ENCODE measurements at places on chromosomes 2 and 18. TPM values are rescaled to one million over a fixed set of nuclear protein-coding genes. Genes with fewer than 3 reads are reported as not detected.

IL18RAP gene
- 37.1 TPM for total RNA-seq

DNA sequence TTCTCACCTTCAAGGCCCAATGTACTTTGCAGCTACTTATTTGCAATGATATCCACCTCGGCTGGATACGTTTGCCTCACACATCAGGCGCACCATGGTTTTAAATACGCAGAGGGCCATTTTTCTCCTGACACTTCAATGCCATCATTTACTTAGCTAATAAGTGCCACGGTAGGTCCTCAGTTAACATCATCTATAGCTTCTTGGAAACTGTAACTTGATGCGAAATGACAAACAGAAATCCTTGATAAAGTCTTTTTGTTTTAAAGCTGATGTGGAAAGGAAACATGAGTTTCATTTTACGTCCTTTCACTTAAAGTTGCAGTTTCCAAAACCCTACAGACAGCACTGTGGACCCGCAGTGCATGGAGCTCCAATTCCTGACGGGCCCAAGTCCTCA lies 37.1 kb downstream of the ZNF516 start:
- DNase-seq: no peak

DNA sequence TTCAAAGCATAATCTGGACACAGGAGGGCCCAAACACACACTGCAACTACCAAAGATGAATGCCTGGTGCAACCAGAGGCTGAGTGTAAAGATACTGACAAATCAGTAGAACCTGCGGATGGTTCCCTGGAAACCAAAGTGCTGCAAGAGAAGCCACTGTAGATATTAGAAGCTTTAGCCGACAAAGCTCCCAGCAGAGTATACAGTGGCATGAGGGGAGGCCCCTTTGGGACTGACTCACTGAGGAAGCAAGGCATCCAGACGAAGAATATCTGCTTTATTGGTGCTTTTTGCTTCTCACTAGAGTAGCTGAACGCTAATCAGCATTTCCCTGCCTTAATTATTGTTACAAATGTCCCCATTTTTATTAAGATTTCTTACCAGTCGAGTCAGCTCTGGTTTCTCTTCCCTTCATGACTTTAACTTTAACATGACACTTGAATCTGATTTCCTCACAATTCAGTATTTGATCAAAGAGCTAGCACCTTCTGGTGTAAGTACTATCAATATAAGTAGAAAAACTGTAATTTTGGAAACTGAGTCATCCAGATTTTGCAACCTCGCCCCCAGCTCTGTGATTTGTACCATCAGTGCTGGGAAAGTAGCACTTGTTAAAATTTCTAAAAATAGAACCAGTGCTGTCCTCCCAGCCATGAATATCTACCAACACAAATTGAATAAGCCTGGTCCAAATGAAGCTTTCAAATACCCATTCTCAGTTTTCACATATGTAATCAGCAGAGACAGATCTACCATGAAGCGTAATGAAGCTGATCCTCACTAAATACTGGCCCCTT lies 34.2 kb downstream of the FIGN start:
- DNase-seq: no peak

- DNase-seq: no peak
These were observed 26.9 kb downstream of the DNAH7 start for GRCh38 chr2:196041786-196042185.

SLC4A5 gene
- total RNA-seq: 0.71 TPM

SLC9A4 gene
- not detected for total RNA-seq

UGT1A10 gene
- total RNA-seq: not detected

SLC9A2 gene
- not detected for total RNA-seq

POTEC gene
- not detected for total RNA-seq

TLX2 gene
- total RNA-seq: 1.2 TPM

DNA sequence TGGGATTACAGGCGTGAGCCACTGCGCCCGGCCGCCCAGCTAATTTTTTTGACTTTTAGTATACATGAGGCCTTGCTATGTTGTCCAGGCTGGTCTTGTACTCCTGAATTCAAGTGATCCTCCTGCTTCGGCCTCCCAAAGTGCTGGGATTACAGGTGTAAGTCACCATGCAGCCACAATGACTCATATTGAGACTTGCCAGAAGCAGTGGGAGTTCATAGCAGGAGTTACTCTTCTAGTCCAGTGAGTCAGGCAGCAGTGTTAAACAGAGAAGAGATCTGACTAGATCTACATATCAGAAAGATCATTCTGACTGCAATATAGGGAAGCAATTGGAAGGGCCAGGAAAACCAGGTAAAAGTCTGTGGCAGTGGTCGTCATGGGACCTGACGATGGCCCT lies 1.5 kb upstream of the FLACC1 start:
- DNase-seq: peak; percentile 12

GRCh38 chr2:190615555-190616200 lies 33.2 kb upstream of the NAB1 start:
- DNase-seq: no peak

- DNase-seq: no peak
These were observed 387.2 kb downstream of the SOX11 start for GRCh38 chr2:6079405-6079804.

GRCh38 chr18:25518716-25519053 lies 166.7 kb upstream of the ZNF521 start:
- DNase-seq: no peak

DNA sequence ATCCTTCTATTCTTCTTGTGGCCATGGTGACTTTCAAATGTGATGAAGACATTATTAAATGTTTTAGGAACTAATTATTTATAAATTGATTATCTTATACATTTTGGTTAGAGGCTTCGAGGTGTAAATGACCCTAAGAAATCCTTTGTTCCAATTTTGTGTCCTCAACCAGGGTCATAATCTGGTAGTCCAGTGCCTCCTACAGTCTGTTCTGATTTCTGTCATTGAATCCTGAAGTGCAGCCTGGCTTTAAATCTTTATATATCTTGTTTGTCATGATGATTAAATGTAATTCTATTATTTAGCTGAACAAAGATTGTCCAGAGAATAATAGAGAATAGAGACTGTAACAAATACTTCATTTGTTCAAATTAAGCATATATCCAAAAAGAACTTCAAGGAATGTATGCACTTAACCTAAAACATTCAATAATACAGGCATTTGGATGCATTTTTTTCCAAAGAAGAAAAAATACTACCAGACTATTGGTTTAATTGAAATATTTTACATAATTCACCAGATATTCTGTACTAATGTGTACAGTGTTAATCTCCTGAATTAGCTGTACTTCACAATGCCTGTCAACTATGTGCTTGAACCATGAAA lies 89.8 kb downstream of the PRPF40A start:
- no peak for DNase-seq

LYPD6B gene
- not detected for total RNA-seq

- DNase-seq: no peak
These were observed 7.1 kb downstream of the MTA3 start for GRCh38 chr2:42575458-42576064.

- DNase-seq: peak; percentile 19
These were observed 98.7 kb downstream of the ACVR1 start for GRCh38 chr2:157777427-157777826.

GRCh38 chr2:219452361-219453317 lies 18.0 kb downstream of the SPEG start:
- no peak for DNase-seq

DNA sequence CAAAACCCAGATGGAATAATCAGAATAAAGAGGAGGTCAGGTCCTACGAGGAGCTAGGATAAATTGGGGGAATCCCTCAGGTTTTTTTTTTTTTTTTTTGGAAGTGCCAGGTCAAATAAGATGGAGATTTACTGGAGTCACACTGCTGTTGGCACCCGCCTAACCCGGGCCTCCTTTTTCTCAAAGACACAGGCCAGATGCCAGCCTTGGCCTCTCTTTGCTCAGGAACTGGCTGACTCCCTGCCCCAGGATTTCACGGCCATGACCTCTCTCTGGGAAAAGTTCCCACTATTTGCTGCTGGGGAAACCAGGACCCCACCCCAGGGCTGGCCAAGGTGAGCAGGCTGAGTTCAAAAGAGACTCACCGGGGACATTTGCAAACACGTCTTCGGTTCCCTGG lies 2.5 kb downstream of the CD8A start:
- DNase-seq: no peak

SLC14A1 gene
- 0.49 TPM for total RNA-seq

DNA sequence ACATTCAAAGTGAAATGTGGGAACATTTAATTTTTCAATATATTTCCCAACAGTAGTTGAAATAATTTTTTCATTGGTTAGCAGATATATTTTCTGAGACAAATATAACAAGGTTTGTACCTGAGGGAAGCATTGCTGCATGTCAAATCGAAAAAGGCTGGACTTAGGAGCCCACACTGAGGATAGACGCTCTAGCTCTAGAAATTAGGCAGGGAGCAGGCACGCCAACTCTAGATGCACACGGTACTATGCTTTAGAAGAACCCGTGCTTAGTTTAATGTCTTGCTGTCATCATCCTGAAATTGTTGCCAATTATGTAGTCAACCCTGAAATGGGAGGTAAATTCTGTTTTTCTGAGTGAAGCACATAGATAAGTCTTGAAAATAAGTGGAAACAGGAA lies 731.1 kb upstream of the ZNF804A start:
- DNase-seq: no peak

DNA sequence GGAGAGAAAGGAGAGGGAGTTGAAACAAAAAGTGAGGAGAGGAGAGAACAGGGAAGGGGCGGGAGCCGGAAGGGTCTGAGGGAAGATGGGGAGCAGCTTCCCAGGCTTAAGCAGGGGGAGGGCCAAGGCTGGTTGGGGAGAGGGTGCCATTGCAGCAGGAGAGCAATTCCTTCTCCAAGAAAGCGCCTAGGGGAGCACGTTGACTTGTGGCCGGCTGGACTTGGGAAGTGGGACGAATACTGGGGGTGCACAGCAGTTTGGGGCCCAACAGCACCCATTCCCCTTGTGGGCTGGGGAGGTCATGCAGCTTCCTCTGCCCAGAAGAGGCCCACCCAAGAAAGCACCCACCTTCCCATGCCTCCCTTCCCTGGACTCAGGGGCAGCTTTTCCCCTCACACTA lies 9.6 kb downstream of the SIX3 start:
- DNase-seq: no peak
